Renal pelvis (tissue), 12 donors: ENCODE measurements at places on chromosomes 1 and 21. TPM values are rescaled to one million over a fixed set of nuclear protein-coding genes. Genes with fewer than 3 reads are reported as not detected.

DNA sequence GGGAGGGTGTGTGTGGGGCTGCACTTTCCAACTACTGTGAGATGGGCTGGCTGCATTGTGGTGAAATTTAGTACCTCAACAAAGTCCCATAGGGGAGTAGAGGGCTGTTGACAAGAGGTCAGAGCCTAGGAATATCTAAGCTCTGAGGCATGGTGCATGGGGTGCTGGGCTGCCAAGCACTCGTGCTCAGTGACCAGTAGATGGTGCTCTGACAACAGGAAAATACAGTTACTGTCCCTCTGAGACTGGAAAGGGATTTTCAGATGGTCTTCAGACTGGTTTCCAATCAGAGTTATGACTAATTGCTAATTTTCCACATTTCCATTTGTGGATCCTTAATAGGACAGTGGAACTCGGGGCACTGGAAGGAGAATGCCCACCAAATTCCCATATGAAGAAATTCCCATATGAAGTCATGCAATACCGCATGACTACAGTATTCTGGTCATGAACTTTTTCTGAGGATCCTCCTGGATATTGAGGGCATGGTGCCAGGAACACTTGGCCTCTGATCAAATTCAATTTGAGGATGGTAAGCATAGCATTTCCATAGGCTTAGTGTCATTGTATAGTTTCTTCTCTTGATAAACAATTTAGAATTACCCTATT lies 4.1 kb upstream of the CACNA1E start:
- peak; percentile 62 for DNase-seq

- no peak for DNase-seq
Measured at GRCh38 chr1:197786280-197786679, 11.0 kb upstream of the DENND1B start.

- no peak for DNase-seq
Measured at GRCh38 chr1:193462629-193463320, 276.4 kb upstream of the B3GALT2 start.

DNA sequence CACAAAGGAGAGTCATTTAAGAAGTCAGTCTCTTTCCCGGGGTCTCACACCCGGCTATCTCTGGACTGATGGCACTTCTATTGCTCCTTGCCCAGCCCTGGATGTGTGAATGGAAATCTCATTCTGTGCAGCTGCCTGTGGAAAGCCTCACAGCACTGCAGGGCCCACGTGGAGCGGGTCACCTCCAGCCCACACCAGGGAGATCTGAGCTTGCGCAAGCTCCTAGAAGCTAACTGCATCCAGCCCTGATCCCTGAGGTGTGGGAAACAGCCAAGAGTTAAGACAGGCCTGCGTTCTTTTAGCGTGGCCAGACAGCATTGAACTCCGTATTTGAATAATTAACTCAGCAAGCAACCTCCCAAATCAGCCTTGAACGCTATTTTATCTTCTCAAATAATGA lies 150.5 kb downstream of the LRIG2 start:
- DNase-seq = no peak

DNA sequence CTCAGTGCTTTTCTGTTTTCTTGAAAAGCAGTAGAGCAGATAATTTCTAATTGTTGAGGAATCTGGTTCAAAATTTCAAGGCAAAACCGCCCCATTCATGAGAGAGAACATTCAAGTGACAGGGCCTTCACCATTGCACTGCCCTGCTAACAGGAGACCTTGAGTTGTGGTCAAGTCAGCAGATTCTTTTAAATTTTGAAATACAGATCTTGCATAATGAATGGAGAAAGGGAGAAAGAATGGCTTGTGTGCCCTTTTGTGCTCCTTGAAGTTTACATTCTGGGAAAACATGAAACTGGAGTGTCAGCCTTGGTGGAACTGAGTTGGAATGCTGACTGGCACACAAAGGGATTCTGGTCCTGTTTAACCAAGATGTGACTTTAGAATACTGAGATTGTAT lies 164.5 kb upstream of the UBE2U start:
- no peak for DNase-seq

- DNase-seq = no peak
Measured at GRCh38 chr1:23069675-23070074, 50.4 kb downstream of the KDM1A start.

DNA sequence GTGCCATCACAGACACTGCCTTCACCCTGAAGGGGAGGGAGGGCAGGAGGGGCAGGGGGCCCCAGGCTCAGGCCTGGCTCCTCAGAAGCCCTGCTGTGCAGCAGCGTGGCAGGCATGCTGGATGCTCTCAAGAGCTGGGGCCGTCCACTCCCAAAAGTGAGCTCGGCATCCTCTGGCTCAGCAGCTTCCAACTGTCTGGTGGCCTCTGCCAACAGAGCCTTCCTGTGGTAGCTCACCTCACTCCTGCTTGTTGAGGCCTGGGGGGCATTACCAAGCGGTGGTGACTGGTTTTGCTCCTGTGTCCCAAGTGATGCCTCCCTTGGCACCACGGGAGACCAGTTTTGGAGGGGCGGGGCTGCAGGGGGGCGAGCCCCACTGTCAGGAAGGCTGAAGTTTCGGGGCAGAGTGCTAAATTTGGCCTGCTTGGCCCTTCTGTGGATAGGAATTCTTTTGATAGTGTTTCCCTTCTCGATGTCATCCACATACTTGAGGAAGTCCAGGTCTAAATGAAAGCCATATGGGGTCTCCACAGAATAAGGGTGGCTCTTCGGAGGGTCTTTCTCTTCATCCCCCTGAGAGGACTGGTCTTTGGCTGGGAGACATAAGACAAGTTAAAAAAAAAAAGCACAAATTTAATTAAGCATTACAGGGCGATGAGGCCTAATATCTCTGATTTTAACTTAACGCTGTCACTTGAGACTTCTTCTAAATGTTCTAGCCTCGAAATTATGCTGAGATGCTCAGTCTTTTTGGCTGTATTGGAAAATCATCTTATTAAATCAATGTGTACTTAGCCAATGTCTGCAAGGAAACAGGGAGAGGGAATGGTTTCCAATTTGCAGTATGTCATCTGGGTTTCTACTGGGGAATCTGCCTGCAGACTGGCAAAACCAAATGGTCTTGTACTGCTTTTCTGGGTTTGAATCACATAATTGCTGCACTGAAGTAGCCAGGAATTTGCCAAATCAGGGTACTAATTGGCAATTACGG lies 44.4 kb downstream of the KANK4 start:
- DNase-seq = no peak

DNA sequence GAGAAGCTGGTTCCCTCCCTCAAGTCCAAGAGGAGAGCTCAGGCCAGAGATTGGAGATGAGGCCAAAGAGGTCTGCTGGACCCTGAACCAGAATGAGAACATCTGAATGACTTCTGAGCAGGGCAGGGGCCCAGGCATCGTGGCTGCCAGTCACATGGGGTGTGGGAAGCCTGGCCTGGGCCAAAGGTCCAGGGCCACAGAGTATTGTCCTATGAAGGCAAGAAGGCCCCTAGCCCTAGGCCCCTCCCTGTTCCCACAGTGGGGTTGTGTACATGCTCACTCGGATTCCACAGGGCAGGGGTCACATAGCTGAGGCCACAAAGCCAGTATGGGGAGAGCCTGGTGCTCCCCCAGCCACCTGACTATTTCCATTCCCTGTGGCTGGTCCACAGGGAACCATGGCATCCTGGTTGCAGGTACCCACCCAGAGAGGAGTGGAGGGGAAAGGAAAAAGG lies 18.5 kb upstream of the SLC1A7 start:
- DNase-seq = no peak

DNA sequence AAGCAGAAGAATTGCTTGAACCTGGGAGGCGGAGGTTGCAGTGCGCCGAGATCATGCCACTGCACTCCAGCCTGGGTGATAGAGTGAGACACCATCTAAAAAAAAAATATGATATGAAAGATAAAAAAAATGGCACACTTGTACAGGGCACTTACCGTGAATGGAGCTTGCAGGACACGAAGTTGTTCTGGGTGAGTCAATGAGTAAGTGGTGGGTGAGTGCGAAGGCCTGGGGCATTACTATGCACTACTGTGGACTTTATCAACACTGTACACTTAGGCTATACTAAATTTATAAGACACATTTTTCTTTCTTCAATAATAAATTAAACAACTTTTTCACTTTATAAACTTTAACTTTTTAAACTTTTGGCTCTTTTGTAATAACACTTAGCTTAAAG lies 37.0 kb downstream of the TNFRSF8 start:
- no peak for DNase-seq

- no peak for DNase-seq
Measured at GRCh38 chr1:157227700-157228099, 89.5 kb upstream of the ETV3 start.

The UBASH3A gene
- polyA plus RNA-seq = not detected
